Dermis blood vessel endothelial cell (primary cell): ENCODE measurements at places on chromosomes 5 and 9. TPM values are rescaled to one million over a fixed set of nuclear protein-coding genes. Genes with fewer than 3 reads are reported as not detected.
A peak's percentile ranks its signal among the peaks of the same experiment; 100 is the strongest.

IL9 gene
- not detected in 2 replicates for total RNA-seq

DNA sequence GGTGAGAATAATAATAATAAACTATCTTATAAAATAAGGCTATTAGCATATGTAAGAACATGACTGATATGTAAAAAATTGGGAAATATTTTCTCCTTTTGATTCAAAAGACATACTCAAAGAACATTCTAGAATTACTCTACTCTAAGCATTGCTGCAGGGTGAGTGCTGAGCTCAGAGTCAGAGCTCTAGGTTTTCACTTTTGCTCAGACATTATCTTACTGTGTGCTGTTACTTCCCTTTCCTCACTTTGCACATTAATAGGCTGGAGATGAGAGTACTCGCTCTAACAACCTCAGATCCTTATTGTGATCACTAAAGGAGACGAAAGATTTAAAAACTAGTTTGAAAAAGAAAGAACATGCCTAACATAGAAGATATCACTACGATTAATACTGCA lies 99.4 kb upstream of the C9orf72 start:
- DNase-seq: no peak

DNA sequence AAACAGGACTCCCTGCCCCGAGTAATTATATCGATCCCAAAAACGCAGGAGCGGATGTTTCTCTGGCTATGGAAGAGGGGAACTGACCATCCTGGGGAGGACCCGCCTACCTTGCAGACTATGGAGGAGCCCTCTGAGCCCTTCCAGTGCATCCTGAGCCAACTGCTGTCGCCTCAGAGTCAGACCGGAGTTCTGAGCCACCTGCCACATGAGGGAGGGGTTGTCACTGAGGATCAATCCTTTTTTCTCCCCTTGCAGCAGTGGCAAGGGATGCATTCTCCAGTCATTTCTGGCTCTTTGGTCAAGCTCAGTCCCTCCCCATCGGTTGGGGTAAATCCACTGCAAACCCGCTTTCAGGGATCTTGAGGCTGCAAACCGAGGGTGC lies 709 bp downstream of the FANCG start:
- DNase-seq: peak; percentile 9

FGD3 gene
- 0.17 TPM in 1 of 2 replicates, not detected in the other for total RNA-seq

DNA sequence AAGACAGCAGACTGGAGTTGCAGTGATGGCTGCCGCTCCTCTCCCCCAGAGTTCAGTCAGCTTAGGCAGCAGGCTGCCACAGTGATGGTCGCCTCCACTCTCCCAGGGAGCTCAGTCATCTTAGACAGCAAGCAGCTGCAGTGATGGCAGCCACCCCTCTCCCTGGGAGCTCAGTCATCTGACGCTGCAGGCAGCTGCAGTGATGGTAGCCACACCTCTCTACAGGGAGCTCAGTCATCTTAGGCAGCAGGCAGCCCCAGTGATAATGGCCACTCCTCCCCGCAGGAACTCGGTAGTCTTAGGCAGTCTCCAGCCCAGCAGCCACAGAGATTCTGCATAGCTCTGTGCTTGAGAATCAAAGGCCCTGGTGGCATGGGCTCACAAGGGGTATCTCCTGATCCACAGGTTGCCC lies 582.7 kb downstream of the DTWD2 start:
- no peak for DNase-seq

DNA sequence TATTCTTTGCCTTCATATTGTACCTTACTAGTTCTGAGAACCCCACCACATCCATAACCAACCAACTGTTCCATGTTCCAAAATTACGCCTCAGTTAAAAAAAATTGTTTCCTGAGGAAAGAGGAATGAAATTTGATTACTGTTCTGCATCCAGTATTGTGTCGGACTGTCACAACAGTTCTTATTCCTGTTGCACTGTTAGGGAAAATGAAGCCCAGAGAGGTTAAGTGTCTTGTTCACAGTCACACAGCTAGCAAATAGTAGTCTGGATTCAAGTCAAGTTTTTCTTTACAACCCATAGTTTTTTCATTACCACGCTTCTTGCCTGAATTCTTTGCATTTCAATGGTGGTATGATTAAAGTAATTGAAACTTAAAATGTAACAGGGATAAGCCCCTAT lies 4.4 kb downstream of the FSD1L start:
- DNase-seq: no peak

TAF11L10 gene
- total RNA-seq: not detected in 2 replicates

DNA sequence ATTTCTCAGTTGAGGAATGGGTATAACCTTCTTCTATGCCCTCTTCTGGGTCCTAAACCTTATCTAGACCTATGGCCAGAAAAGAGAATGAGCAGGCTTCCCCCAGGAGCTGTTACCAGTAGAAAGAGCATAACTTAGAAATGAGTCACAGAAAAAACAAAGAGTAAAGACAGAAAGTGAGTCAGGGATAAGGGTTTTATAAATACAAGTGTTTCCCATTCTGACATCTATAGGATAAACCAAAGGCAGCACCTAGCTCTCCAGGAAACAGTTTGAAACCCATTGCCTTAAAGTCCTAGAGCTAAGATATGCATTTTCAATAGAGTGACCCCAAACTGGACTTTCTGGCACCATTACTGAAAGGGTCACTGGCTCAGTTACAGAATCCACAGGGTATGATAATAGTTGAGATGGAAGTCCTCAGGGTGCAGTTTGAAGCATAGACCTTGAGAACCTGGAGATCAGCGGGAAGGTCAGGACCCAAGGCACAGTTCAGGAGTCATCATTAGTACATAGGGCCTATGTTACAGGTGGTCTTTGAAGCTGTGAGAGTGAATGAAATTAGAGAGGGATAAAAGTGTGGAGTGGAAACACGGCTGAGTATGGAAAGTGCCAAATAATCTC lies 42.7 kb upstream of the LIFR start:
- DNase-seq: peak; percentile 78

DNA sequence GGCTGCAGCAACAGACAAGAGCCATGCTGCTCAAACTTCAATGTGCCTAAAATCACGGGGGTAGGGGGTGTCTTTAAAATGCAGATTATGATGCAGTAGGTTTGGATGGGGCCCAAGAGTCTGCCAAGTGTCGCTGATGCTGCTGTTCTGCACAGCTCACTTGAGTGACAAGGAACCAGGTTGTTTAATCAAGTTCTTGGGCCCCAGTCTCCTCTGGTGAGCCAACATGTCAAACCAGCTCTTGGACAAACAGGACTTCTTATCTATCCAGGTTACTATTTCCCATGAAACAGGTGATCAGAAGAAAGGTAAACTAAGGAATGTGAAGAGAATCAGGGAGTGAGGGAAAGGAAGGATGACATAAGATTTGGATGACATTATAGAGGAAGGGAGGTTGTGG lies 78.0 kb downstream of the APBA1 start:
- no peak for DNase-seq

- peak; percentile 85 for DNase-seq
Observed at GRCh38 chr5:57889558-57889957, 406.9 kb upstream of the ACTBL2 start.

GRCh38 chr9:129007766-129008468 lies 20.2 kb downstream of the SH3GLB2 start:
- DNase-seq: no peak

SLC6A19 gene
- total RNA-seq: not detected in 2 replicates

DNA sequence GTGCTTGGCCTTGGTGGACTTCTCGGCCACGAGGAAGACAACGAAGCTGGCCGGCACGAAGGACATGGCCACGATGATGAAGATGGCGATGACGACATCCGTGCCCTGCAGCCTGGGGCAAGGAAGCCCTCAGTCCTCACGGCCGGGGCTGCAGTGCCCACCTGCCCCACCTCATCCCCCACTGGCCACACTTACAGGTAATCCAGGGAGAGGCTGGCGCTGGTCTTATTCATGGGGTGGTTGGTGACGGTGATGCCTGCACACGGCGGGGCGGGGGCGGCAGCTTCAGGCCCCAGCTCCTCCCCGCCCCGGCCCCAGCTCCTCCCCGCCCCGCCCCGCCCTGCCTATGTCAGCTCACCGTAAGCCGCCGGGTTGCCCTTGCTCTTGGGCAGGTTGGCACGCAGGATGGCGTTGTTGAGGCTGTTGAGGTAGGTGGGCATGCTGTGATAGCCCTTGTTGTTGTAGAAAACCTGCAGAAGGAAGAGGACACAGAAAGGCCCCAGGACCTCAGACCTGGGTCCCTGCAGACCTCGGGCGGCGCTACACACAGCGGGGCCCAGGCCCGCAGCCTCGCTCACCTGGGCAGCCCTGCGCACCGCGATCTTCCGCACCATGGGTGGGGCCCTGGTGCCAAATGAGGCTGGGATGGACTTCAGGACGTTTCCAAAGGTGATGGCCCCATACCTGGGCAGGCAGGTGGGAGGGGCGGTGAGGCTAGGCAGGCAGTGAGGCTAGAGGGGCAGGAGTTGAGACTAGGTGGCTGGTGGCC lies 15.7 kb upstream of the CLIC3 start:
- DNase-seq: no peak

GABRA1 gene
- not detected in 2 replicates for total RNA-seq

GRCh38 chr5:135729321-135729786 lies 105.1 kb upstream of the SLC25A48 start:
- DNase-seq: no peak

GRCh38 chr9:94705162-94705702 lies 21.3 kb upstream of the AOPEP start:
- no peak for DNase-seq
